Lung (tissue), 17 donors: ENCODE measurements at places on chromosomes 1 and 21. TPM values are rescaled to one million over a fixed set of nuclear protein-coding genes. Genes with fewer than 3 reads are reported as not detected.

Gene TEDDM1
- polyA plus RNA-seq: not detected

Gene ATP1A4
- 0.08 TPM for polyA plus RNA-seq

Gene DISC1
- 2.4 TPM for polyA plus RNA-seq

Gene TNFRSF9
- polyA plus RNA-seq: 2.0 TPM

Gene BSND
- polyA plus RNA-seq: 0.02 TPM

Gene MMEL1
- polyA plus RNA-seq: 8.4 TPM

Gene PCP4L1
- polyA plus RNA-seq: 6.9 TPM

Gene USH2A
- under 0.01 TPM for polyA plus RNA-seq

Gene FAM177B
- 0.10 TPM for polyA plus RNA-seq

Gene SYPL2
- 0.81 TPM for polyA plus RNA-seq

Gene SPRR1B
- polyA plus RNA-seq: 1.9 TPM

Gene UTP25
- 1.8 TPM for polyA plus RNA-seq

Gene LCE2A
- polyA plus RNA-seq: not detected

Gene TGFBR3
- polyA plus RNA-seq: 13.1 TPM

Gene SELE
- polyA plus RNA-seq: 40.2 TPM

Gene PERM1
- 0.06 TPM for polyA plus RNA-seq

Gene RAB25
- 99.2 TPM for polyA plus RNA-seq

Gene RGS5
- 23.0 TPM for polyA plus RNA-seq

Gene OBSCN
- 26.1 TPM for polyA plus RNA-seq

Gene NT5C1A
- not detected for polyA plus RNA-seq

Gene ZNF593OS
- polyA plus RNA-seq: 0.65 TPM

Gene ROR1
- 4.8 TPM for polyA plus RNA-seq

Gene TSPEAR
- 0.02 TPM for polyA plus RNA-seq

Gene SHE
- 15.1 TPM for polyA plus RNA-seq

Gene LPAR3
- 2.3 TPM for polyA plus RNA-seq
